CD4-positive, CD25-positive, alpha-beta regulatory T cell (primary cell): ENCODE measurements at places on chromosomes 6 and 20. TPM values are rescaled to one million over a fixed set of nuclear protein-coding genes. Genes with fewer than 3 reads are reported as not detected.

CGAS gene
- polyA plus RNA-seq: 9.0 TPM

CST2 gene
- polyA plus RNA-seq: not detected

HTR1E gene
- polyA plus RNA-seq: not detected

GFOD1 gene
- polyA plus RNA-seq: 0.08 TPM

LSM2 gene
- polyA plus RNA-seq: 89.2 TPM

LPA gene
- polyA plus RNA-seq: not detected

GSTA2 gene
- not detected for polyA plus RNA-seq

RIMS1 gene
- polyA plus RNA-seq: not detected

FAM209B gene
- not detected for polyA plus RNA-seq

COL12A1 gene
- not detected for polyA plus RNA-seq

MDN1 gene
- 5.7 TPM for polyA plus RNA-seq

MTCH1 gene
- 83.9 TPM for polyA plus RNA-seq

ALDH8A1 gene
- polyA plus RNA-seq: not detected

- H3K36me3 ChIP-seq: no peaks in the 10 kb centered on the region
- no peak for DNase-seq
- no peak overlapping the region for H3K27ac ChIP-seq
- no peak overlapping the region for H3K4me3 ChIP-seq
- H3K27me3 ChIP-seq: no peaks in the 10 kb centered on the region
- H3K4me1 ChIP-seq: no peaks in the 10 kb centered on the region
Measured at GRCh38 chr6:81818901-81819361, 66.5 kb upstream of the TENT5A start.

DNA sequence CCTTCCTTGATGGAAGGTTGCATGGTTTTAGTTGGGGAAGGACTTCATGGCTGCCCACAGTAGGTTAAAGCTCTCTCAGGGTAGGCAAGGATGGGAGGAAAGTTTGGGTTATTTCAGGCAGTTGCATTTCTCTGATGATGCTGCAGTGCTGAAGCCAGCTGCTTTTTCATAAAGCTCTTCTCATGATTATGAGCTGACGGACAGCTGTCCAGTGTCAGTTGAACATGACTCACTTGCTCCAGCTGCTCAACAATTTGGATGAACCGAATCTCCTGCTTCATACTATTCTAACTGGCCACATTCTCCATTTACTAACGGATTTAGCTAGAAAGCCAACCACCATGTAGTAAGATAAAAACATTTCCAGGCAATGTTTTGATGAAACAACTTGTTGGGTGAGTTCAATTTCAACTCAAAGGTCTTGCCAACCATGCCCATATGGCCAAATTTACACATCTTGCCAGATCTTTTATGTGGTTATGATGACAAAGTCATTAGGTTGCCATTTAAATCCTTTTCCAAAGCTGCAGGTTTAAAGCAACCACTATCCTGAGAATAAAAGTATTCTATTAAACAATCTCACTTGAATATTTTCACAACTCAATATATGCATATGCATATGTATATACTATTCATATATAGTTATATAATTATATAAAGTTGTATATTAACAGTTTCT, 125.9 kb downstream of the HS3ST5 start:
- DNase-seq: no peak
- H3K27ac ChIP-seq: no peak overlapping the region
- H3K27me3 ChIP-seq: no peaks in the 10 kb centered on the region

DNA sequence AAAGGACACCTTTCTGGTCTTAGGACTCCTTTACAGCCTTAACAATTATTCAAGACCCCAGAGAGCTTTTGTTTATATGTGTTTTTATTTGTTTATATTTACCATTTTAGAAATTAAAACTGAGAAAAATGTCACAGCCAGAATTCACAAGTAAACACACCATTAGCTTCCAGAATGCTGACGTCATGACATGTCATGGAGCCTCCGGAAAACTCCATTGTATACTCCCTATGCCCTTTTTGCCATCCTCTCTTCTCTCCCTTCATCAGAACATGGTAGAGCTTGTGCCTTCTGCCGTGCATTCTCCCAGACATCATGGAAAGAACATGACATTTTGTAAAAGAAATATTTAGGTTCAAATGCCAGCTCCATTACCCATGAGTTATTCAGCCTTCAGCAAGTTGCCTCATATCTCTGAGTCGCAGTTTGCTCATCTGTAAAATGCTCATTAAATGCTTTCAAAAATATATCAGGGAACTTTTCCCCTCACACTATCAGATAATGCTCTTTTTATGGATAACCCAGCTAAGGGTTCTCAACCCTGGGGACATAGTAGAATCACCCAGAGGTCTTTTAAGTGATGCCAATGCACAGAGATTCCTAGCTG, 27.8 kb downstream of the TNFAIP3 start:
- H3K4me1 ChIP-seq: no peaks in the 10 kb centered on the region
- no peaks in the 10 kb centered on the region for H3K27me3 ChIP-seq
- no peak overlapping the region for H3K27ac ChIP-seq

DNA sequence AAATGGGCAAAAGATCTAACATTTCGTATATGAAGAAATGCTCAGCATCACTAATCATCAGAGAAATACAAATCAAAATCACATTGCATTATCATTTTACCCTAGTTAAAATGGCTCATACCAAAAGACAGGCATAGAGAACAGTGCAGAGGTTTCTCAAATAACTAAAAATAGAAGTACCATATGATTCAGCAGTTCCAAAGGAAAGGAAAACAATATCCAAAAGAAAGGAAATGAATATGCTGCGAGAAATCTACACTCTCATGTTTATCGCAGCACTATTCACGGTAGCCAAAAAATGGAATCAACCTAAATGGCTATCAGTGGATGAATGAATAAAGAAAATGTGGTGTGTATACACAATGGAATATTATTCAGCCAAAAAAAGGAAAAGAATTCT, 63.5 kb downstream of the VTA1 start:
- H3K36me3 ChIP-seq: peaks cover 57% of the 10 kb centered on the region
- no peak overlapping the region for H3K27ac ChIP-seq
- no peaks in the 10 kb centered on the region for H3K4me1 ChIP-seq
- no peak for DNase-seq
- no peak overlapping the region for H3K4me3 ChIP-seq
- no peaks in the 10 kb centered on the region for H3K27me3 ChIP-seq

GRCh38 chr6:169145496-169145895, 108.2 kb downstream of the THBS2 start:
- H3K36me3 ChIP-seq: no peaks in the 10 kb centered on the region
- no peaks in the 10 kb centered on the region for H3K4me1 ChIP-seq
- H3K27me3 ChIP-seq: no peaks in the 10 kb centered on the region
- no peak overlapping the region for H3K4me3 ChIP-seq
- no peak overlapping the region for H3K27ac ChIP-seq

- no peaks in the 10 kb centered on the region for H3K36me3 ChIP-seq
- DNase-seq: no peak
- H3K4me1 ChIP-seq: no peaks in the 10 kb centered on the region
- no peaks in the 10 kb centered on the region for H3K27me3 ChIP-seq
Measured at GRCh38 chr6:87382861-87383260, 24.9 kb upstream of the CFAP206 start.

GRCh38 chr20:60884277-60884676, 367.8 kb upstream of the CDH4 start:
- no peaks in the 10 kb centered on the region for H3K27me3 ChIP-seq
- no peak overlapping the region for H3K27ac ChIP-seq

DNA sequence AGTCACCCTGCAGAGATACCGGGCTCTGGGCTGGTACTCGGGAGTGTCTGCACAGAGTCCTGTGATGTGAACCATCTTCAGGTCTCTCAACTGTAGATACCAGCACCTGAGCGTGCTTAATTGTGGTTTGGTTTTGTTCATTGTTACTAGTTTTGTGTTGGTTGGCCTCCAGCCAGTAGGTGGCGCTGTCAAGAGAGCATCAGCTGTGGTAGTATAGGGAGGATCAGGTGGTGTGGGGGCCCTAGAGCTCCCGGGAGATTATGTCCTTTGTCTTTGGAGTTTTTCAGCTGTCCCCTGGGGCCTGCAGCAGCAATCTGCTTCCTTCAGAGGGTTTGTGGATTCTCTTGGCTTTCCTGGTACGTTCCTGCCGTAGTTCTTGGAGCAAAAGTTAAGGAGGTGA, 67.9 kb downstream of the CDYL start:
- no peak overlapping the region for H3K4me3 ChIP-seq
- no peak for DNase-seq
- no peaks in the 10 kb centered on the region for H3K27me3 ChIP-seq
- no peaks in the 10 kb centered on the region for H3K36me3 ChIP-seq
- no peak overlapping the region for H3K27ac ChIP-seq

DNA sequence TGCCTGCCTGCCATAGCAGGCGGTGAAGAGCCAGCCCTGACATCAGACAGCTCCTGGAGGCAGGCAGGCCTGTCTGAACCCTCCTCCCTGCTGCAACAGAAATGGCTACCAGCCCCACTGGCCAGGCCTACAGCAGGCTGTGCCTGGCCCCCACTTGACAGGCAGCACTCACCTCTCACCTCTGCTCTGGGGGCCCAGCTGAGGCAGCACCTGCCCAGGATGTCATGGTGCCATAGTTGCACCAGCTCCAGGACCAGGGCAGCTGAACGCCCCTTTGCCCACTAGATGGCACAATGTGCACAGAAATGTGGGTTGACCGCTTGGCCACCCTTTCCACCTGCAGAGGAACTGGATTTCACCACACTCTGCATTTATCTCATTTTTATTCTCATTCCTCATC, 30.6 kb downstream of the MRPL14 start:
- no peaks in the 10 kb centered on the region for H3K4me1 ChIP-seq
- H3K36me3 ChIP-seq: no peaks in the 10 kb centered on the region
- peak; percentile 72 for DNase-seq
- H3K27ac ChIP-seq: no peak overlapping the region
- no peak overlapping the region for H3K4me3 ChIP-seq
- no peaks in the 10 kb centered on the region for H3K27me3 ChIP-seq

DNA sequence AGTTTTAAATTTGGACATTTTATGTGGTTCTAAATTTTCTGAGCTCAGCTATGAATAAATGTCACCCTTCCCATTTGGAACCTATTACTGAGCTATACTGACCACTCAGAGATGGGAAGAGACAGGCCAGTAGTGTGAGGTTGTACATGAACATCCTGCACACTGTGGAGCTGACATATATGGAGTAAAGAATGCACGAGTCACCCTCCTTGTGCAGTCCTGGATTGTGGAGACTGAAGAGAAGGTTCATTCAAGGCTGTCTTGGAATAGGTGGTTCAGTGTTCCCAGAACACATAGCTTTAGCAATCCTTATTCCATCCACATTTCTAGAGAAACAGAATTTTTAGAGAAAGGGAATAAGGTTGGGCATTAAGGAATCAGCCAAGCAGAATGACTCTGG, 50.3 kb upstream of the OGFRL1 start:
- no peaks in the 10 kb centered on the region for H3K27me3 ChIP-seq
- H3K36me3 ChIP-seq: no peaks in the 10 kb centered on the region
- no peak overlapping the region for H3K4me3 ChIP-seq
- H3K27ac ChIP-seq: no peak overlapping the region

DNA sequence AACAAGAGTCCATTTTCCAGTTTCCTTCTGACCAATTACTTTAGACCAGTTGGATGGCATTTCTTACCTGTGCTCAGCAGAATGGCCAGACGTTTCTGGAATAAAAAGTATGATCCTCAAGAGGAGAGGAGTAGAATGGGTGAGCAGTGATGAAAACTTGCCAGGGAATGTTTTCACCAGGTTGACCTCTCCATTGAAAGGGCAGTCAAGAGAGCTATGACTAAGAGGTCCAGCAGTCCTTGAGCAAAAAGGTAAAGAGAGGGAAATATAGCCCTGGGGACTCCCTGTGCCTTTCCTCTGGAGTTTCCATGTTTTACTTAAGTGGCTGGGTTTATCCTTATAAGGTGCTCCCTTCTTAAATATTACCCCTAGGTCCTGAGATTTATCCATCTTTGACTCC, 210.9 kb downstream of the TBX18 start:
- H3K4me3 ChIP-seq: no peak overlapping the region
- no peaks in the 10 kb centered on the region for H3K36me3 ChIP-seq
- no peaks in the 10 kb centered on the region for H3K27me3 ChIP-seq

GRCh38 chr20:50071039-50071888, 41.7 kb downstream of the UBE2V1 start:
- H3K36me3 ChIP-seq: no peaks in the 10 kb centered on the region
- peak overlapping the region; percentile 75 for H3K4me3 ChIP-seq
- peaks cover 4% of the 10 kb centered on the region for H3K4me1 ChIP-seq
- no peaks in the 10 kb centered on the region for H3K27me3 ChIP-seq
- H3K27ac ChIP-seq: no peak overlapping the region
- DNase-seq: peak; percentile 78

- no peaks in the 10 kb centered on the region for H3K4me1 ChIP-seq
- no peak overlapping the region for H3K27ac ChIP-seq
Measured at GRCh38 chr20:37245216-37246150, 16.1 kb downstream of the GHRH start.

DNA sequence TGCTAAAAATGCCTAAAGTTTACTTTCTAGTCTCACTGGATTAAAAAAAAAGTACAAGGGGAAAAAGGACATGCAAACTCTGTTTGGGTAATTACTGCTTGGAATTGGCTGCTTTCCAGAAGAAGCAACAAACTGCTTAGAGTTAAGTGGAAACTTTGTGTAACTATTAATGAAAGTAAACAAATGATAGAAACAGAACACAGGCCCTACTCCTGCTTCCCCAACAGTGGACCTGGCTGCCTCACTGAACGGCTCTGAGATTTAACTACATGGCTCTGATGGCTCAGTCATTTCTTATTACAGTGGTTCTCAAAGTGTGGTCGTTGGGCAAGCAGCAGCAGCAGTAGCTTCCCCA, 108.5 kb downstream of the MAN1A1 start:
- H3K27me3 ChIP-seq: no peaks in the 10 kb centered on the region
- DNase-seq: no peak
- peaks cover 3% of the 10 kb centered on the region for H3K36me3 ChIP-seq
- H3K27ac ChIP-seq: no peak overlapping the region
- H3K4me1 ChIP-seq: no peaks in the 10 kb centered on the region

GRCh38 chr20:51525241-51526105, 17.0 kb downstream of the NFATC2 start:
- no peaks in the 10 kb centered on the region for H3K27me3 ChIP-seq
- peak overlapping the region; percentile 71 for H3K27ac ChIP-seq

- no peaks in the 10 kb centered on the region for H3K4me1 ChIP-seq
- no peak overlapping the region for H3K4me3 ChIP-seq
- H3K27me3 ChIP-seq: no peaks in the 10 kb centered on the region
- H3K27ac ChIP-seq: no peak overlapping the region
- no peak for DNase-seq
Measured at GRCh38 chr20:53276143-53276542, 304.0 kb downstream of the TSHZ2 start.

- H3K27ac ChIP-seq: no peak overlapping the region
- H3K27me3 ChIP-seq: no peaks in the 10 kb centered on the region
- H3K36me3 ChIP-seq: no peaks in the 10 kb centered on the region
- no peak for DNase-seq
Measured at GRCh38 chr6:139713424-139713823, 339.0 kb upstream of the CITED2 start.
